Renal pelvis (tissue), 12 donors: ENCODE measurements at places on chromosomes 4 and X.

DNA sequence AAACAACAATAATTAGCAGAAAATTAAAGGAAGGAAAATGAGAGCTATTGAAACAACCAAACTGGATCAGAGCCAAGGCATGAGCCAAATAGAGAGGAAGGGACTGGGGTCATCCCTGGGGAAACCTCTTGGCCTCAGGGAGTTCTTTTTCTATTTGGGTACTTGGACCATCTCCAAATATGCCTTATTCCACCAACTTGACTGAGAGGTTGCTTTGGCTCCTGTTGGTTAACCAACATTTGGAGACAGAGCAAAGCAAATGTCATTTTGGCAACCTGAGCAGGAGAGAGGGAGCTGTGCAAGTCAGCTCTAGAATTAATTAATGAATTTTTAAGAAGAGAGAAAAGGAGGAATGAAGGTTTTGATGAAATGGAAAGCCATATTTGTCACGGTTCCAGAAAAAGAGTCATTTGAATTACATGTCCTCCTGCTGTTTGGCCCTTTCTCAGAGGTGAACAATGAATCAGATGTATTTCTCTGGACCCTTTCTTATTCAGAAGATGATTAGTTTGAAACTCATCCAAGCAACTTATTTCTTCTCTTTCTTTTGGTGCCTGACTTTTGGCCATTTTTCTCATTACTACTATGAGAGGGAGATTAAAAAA lies 119.1 kb downstream of the CNKSR2 start:
- DNase-seq, result no peak

GRCh38 chr4:117550085-117550484 lies 464.7 kb upstream of the TRAM1L1 start:
- no peak for DNase-seq

DNA sequence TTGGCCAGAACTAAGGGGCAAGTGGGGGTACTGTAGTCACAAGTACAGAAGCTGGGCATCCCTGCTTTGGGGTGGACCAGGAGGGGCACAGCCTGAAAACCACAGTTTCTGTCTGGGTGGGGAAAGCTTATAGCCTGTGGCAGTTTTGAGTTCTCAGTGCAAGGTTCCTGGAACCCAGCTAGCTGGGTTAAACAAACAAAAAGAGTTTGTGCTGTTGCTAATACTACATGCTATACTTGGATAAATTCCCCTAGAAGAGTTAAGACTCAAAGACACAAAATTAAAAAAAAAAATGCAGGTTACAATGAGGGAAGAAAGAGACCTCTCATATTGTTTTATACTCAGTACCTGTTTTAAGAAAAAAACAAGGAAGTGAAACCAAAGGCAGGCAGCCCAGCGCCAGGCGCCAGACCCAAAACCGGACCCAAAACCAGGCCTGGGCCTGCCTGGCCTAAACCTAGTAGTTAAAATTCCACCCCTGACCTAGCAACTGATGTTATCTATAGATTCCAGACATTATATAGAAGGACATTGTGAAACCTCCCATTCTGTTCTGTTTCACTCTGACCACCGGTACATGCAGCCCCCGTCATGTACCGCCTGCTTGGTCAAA lies 50.8 kb downstream of the SLC2A9 start:
- DNase-seq, result no peak

GRCh38 chrX:78130396-78130795 lies 9.1 kb downstream of the TAF9B start:
- DNase-seq, result no peak

DNA sequence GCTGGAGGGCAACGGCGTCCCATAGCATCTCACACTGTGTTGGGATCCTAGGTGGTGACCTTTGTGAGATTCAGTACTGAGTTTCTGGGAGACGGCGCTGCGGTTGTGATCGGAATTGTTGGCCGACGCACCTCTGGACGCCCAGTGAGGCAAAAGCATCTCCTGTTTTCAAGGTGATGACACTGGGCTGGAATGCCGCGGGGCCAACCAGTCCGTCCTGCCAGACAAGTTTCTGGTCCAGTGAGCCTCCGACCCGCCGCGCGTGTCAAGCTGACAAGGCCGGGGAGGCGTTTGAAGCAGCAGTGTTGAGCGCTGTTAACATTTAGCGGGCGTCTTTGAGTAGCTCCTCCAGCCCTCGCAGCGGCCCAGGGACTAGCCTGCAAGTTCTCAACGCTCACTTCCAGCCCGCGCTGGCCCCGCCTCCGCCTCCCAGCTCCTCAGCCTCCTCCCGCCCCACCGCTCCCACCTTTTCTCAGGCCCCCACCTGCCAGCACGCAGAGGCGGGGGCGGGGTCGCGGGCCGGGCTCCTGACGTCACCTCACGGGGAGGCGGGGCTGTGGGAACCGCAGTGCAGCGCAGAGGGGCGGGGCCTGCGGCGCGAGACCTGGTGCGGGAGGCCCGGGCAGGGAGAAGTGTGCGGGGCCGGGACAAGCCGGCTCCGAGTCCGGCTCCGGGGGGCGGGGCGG lies 482 bp upstream of the CDS1 start:
- DNase-seq, result peak; percentile 93

DNA sequence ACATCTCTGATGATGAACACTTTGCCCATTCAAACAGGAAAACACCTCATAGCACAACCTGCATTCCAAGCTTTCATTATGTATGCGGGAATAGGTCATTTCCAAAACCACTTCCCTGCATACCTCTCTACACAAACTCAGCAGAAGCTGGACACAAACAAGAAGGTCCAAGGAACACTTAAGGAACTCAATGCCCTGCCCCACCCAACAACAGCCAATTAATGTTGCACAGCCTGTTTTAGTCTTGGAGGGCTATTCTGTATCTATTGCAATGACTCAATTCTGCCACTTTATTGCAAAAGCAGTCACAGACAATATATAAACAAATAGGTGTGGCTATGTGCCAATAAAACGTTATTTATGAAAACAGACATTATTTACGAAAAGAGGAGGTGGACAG lies 16.7 kb downstream of the OPHN1 start:
- no peak for DNase-seq

GRCh38 chrX:77960567-77960966 lies 8.9 kb downstream of the PGAM4 start:
- DNase-seq, result no peak

- no peak for DNase-seq
These were observed 70.7 kb downstream of the DCAF8L2 start for GRCh38 chrX:27660878-27661277.

- DNase-seq, result peak; percentile 14
These were observed 178.8 kb downstream of the SNCA start for GRCh38 chr4:89657931-89658700.

GRCh38 chr4:10808591-10808990 lies 124.0 kb upstream of the CLNK start:
- no peak for DNase-seq

DNA sequence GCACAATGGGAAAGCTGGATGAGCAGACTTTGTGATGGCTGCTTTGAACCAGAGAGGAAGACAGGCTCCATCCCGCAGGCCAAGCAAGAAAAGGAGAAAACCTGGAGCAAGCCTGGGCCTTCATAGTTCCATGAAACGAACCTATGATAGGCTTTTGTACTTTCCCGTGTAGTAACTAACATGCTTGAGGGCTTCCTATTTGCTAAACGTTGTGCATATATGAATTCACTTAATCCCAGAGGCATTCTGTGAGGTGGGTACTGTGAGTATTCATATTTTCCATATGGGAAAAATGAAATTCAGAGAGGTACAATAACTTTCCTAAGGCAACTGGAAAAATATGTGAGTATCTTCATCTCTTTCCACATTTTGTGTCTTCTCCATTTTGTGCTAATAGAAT lies 13.6 kb upstream of the APBB2 start:
- no peak for DNase-seq

DNA sequence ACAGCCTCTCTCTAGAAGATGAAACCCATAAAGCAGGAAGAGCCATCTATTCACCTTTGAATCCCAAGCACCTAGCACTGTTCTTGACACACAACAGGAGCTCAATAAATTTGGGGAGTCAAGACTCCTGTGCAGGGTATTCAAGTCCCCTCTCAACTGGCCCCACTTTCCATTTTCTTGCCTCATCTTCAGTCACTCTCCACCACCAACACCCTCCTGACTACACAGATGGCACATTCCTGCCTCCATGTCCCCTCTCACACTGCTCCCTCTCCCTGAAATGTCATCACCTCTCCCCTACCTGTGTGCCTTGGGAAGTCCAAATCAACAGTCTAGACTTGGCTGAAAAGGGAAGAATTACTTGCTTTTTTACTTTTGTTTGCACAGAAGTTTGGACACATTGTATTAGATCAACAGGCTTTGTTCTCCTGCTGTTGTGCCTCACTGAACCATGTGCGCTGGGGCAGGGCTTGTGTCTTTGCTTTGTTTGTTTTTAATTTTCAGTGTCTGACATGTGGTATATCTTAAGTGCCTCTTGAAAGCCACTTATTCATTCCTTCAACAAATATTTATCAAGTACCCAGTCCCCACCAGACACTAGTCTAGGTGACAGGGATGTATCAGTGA lies 85.1 kb downstream of the APBB2 start:
- no peak for DNase-seq
